ENCODE measurements at places on chromosomes 2 and 18.

DNA sequence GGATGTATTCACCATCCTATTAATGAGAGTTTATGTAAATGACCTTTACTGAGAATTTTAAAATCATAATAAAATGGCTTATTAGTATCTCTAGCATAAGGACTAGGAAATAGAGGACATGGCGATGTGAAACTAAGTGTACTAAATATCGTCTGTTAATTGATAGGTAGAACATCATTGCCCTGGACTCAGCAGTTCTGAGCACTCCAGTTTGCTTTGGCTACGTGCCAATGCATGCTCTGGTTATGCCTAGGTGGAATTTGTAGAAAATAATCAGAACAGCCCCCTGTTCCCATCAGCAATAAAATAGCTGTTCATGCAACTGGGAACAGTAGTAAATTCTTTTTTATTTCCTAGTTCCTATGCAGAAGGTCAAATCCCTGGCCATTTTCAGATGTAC is 247.8 kb downstream of the DOK6 start:
- no peak for DNase-seq

- no peak for DNase-seq
These were observed 494.2 kb upstream of the SPHKAP start for GRCh38 chr2:228675646-228676045.

GRCh38 chr2:218860950-218861381 is 1.4 kb downstream of the WNT6 start:
- no peak for DNase-seq

DNA sequence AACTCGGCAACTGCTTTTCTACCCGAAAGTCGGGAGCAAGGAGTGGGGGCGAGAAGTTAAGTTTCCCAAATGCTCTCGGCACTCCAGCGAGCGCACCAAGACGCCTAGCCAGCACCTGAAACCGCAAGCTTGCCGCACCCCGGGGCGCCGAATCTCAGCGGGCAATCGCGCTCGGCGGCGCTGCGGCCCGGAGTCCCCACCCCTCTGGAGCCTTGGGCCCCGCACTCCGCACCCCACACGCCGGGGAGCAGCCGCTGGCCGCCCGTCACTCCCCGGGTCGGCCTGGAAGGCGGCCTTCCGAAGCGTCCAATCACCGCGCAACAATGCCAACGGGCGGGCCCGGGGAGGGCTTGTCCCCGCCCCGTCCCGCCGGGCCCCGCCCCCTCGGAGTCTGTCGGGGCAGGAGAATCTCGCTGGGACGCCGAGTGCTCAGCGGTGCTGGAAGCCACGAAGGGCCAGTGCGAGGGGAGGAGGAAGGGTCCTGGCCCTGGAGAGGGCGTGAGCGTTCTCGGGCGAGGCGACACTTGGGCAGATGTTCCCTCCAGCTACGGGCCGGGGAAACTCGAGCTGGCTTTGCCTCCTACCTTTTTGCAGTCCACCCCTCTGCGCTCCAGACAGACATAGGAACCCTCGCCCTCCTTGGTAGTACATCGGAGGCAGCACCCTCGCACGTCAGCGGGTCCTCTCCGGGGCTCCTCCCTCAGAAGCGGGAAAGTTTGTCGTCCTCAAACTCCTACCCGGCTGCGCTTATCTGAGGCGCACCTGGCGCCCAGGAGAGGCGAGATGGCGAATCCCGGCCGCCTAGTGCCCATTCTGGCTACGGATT is 1.1 kb upstream of the ZBTB7C start:
- DNase-seq: peak; percentile 76

DNA sequence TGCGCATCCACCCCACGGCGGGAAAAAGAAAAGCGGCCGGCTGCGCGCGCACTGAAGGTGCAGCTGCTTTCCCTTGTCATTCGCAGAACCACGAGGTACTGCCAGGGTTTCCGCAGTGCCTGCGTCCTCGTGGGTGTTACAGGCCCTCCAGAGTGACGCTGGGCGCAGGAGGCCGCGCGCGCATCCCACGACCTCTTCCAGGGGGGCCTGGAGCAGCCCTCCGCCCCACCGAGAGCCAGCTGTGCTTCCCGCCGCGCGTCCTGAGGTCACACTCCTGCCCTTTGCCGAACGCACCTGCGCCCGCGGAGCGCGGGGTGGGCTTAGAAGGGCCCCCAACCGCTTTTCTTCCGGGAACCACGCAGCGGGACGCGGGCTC is 378 bp upstream of the IAH1 start:
- peak; percentile 74 for DNase-seq

GRCh38 chr2:206886696-206887095 is 52.6 kb upstream of the CPO start:
- DNase-seq: no peak

- no peak for DNase-seq
These were observed 82.0 kb upstream of the ITGB6 start for GRCh38 chr2:160282063-160282580.

DNA sequence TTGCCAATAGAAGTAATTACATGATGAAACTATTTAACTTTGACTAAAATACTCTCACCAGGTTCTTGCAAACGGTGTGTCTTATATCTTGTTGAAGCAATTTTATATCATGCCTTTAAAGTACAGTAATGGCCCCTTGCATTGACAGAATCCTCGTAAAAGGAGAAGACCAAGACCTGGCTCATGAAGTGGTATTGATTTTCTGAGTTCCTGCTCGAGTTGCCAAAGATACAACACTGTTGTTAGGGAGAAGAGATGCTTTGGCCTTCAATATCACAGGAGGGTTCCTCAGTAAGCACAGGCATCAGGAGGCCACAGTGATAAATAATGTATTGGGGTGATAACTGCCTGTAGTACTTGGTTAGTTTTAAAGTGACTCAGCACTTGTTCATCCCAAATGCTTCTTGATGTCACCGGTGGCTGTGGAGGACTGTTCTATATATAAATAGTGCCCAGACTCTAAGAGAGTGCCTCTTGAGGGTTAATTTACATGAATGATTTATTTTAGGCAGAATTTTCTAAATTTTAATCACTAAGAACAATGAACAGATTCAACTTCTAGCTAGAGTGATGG is 571.7 kb upstream of the FANCL start:
- no peak for DNase-seq

- no peak for DNase-seq
These were observed 6.8 kb downstream of the ESCO1 start for GRCh38 chr18:21593540-21594257.

DNA sequence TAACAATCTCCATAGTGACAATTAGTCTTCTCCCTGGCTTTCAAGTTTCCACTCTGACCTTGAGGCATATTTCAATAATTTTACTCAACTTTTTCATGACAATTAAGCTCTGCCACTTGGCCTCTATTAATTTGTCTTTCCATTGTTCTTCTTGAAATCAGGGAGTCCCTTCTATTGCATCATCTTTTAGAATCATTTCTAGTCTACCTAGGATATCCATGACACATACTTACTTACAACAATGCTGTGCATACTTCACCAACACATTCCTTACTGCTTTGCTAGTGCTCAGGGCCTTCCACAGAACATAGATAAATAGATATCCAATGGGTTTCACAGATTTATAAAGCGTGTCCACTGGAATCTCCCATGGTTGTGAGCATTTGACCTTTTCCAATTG is 331.5 kb upstream of the LRP1B start:
- no peak for DNase-seq

DNA sequence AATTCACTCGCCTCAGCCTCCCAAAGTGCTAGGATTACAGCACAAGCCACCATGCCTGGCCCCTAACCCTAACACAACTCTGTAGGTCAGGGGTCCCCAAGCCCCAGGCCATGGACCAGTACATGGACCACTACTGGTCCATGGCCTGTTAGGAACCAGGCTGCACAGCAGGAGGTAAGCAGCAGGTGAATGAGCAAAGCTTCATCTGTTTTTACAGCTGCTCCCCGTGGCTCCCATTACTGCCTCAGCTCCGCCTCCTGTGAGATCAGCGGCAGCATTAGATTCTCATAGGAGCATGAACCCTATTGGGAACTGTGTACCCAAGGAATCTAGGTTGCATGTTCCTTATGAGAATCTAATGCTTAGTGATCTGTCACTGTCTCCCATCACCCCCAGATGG is 201.7 kb downstream of the NRP2 start:
- no peak for DNase-seq

DNA sequence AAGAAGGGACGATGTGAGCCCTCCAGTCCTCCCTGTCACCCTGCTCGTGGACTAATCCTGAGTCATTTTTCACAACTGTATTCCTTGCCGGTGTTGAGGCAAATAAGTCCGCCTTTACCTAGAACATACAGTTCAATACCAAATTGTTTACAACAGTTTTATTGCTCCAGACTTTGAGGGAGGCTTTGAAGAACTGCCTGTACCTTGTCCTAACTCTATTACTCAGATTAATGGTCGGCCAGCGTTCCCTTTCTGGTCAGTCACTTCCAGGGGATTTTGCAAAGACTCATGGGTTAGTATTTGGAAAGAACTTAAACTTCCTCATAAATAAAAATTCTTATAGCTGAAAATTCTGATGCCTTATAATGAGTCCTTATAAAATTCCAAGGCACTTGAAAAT is 85.1 kb upstream of the ZNF532 start:
- no peak for DNase-seq

- DNase-seq: no peak
These were observed 467.3 kb upstream of the MYT1L start for GRCh38 chr2:2798337-2798736.

- no peak for DNase-seq
These were observed 309.8 kb upstream of the SETBP1 start for GRCh38 chr18:44370861-44371260.

DNA sequence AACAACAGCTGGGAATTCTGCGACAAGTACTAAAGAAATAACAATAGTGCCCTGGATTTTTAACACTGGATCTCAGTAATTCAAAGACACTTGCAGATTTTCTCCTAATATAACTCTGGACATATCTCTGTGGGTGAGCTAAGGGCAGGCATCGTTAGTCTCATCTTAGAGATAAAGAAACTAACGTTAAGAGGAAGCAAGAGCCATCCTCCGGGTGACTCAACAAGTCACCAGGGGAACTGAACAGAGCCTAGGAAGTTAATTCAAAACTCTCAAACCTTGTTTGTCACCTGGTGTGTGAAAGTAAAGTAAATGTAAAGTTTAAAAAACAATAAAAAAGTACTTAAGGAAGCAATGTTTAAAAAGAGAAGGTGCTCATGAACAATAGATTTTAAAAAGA is 41.6 kb upstream of the NRP2 start:
- DNase-seq: no peak

GRCh38 chr2:230987137-230988020 is 8.5 kb upstream of the SPATA3 start:
- peak; percentile 82 for DNase-seq

DNA sequence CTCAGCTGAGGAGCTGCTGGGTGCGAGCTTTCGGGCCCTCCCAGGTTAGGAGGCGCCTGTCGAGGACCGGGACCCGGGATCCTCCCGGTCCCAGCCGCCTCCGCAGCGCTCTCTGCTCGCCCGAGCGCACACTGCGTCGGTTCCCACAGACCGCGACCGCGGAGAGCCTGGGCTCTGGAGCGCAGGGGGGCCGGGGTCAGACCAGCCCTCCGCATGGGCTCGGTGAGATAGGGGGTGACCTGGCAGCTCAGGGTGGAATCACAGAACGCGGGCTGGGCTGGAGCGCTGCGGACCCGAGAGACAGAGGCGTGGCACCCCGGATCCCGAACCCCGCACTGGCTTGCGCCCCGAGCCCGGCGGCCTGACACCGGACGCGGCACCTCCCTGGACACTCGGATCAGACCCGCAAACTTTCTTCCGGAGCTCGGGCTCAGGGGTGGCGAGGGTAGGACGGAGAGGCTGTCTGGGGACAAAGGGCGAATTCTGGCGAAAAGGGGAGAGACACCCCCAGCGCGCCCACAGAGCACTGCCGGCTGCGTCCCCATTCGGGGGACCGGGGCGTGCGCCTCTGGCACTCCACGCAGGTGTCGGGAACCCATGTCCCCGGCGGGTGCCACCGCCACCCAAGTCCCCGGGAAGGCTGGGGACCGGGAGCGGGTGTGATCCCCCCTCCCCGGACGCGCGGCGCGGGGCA is 612 bp downstream of the DIPK1C start:
- DNase-seq: no peak

- no peak for DNase-seq
These were observed 143.6 kb downstream of the WDPCP start for GRCh38 chr2:63444565-63445288.

DNA sequence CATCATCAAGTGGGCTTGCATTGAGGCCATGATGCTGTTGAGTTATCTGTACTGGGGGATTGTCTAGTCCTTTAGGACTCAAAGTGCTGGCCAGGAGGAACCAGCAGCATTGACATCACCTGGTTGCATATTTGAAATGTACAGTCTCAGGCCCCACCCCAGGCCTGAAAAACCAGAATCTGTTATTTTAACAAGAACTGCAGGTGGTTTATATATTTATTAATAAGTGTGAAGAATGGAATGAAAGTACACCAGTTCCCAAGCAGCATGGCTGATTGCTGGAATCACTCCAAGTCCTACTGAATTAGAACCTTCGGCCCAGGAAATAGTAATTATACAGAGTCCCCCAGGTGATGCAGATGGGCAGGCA is 2.8 kb downstream of the IL1F10 start:
- DNase-seq: no peak

GRCh38 chr2:134142341-134142738 is 111.5 kb upstream of the MGAT5 start:
- DNase-seq: no peak

DNA sequence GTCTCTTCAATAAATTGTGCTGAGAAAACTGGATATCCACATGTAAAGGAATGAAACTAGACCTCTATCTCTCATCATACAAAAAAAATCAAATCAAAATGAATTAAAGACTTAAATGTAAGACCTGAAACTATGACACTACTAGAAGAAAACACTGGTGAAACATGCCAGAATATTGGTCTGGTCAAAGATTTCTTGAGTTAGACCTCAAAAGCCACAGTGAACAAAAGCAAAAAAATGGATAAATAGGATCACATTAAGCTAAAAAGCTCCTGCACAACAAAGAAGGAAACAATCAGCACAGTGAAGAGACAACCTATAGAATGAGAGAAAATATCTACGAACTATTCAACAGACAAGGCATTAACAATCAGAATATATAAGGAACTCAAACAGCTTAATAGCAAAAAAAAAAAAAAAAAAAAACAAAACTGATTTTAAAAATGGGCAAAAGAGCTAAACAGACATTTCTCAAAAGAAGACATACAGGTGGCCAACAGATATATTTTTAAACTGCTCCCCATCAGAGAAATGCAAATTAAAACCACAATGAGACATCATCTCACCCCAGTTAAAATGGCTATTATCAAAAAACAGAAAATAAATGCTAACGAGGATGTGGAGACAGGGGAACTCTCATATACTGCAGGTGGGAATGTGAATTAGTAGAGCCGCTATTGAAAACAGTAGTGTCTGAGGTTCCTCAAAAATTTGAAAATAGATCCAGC is 66.3 kb downstream of the NCKAP1 start:
- DNase-seq: no peak
